ENCODE measurements at places on chromosomes 6 and 20. TPM values are rescaled to one million over a fixed set of nuclear protein-coding genes. Genes with fewer than 3 reads are reported as not detected.

DNA sequence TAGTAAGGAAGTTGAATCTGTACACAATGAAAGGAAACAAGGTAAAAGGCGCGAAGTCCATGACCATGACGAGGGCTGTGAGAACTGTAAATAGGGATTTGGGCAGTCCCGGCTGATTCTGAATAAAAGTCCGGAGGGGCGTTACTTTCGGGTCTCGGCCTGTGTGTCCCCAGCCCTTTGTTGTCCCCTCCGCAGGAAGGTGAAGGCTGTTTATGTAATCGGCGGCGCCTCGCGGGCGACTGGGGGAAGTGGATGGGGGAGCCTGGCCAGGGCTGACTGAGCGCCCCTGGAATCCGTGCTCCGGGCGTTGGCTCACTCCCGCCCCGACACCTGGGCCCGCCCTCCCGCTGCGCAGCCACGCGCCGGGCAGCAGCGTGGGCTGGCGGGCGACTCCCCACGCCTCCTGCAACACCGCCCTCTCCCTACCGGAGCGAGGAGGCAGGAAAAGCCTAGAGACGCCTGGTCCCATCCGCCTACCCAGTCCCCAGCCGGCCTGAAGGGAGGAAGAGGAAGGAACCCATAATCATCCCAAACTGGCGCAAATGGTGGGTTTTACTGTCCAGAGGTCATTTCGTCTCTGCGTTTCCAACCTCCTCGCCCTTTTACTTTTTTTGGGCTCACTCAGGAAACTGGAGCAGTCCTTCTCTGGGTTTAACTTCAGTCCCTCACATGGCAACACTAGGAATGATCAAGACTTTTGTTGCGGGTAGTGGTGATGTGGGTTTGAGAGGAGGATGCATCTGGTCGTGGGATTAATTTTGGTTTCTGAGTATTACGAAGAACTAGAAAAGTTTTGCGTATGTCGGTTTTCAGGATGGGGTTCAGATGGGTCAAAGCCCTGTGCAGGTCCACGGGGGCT, 12.1 kb downstream of the TRIM31 start:
- DNase-seq, result no peak

- DNase-seq, result no peak
These were observed 48.6 kb downstream of the KDM1B start for GRCh38 chr6:18203786-18204185.

DNA sequence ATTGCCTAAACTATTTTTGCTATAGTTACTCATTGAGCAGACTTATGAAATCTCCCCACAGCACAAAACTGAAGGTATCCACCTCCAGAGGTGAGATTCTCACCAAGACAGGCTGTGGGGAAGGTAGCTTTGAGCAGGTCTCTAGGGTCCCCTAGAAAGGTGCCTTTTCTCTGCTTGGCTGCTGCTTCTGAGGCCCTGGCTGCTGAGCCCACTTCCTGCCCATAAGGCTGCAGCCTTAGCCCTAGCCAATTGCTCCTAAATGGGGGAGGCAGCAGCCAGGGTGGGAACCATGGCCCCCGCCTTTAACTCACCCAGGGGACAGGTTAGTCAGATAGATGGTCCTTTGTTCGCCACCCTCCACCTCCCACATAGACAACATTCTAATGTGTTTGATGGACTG, 3.6 kb downstream of the NT5E start:
- no peak for DNase-seq

GRCh38 chr6:125784365-125784764, 6.4 kb upstream of the NCOA7 start:
- DNase-seq, result no peak

- no peak for DNase-seq
These were observed 17.1 kb upstream of the NCOA7 start for GRCh38 chr6:125773387-125774341.

- no peak for DNase-seq
These were observed 38.9 kb downstream of the RPP40 start for GRCh38 chr6:4964675-4965561.

- no peak for DNase-seq
These were observed 21.6 kb upstream of the LRRC1 start for GRCh38 chr6:53773044-53773696.

DNA sequence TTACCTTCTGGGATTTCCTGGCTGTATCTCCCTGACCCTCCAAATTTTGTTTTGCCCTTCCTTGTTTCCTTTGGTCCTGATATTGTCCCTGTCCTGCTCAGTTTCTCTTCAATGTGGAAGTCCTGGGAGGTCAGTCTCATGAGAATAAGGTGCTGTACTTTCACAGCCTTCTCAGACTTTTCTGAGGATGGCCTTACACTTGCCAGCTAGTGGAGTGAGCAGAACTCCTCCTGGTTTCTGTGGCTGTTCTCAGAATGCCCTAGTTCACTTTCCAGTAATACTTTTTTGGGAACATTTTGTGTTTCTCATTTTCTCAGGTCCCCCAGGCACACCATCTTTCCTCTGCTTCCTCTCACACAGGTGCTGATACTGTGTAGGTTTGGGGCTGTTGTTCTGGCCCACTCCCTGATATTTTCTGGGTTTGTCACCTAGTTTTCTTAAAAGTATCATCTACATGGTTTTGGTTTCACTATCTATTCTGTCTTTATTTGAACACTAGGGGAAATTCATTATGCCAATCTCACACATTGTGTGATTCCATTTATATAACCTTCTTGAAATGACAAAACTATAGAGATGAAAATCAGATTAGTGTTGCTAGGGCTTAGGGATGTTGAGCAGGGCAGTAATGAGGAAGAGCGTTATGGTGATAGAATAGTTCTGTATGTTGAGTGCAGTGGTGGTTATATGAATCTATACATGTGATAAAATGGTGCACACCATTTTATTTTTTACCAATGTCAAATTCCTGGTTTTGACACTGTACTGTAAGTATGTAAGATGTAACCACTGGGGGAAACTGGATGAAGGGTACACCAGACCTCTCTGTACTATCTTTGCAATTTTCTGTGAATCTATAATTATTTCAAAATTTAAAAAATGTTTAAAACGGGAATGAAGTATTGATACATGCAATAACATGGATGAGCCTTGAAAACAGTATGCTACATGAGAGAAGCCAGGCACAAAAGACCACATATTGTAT, 27.2 kb upstream of the BRPF3 start:
- no peak for DNase-seq

- DNase-seq, result no peak
These were observed 101.2 kb downstream of the MKKS start for GRCh38 chr20:10332656-10333415.

DNA sequence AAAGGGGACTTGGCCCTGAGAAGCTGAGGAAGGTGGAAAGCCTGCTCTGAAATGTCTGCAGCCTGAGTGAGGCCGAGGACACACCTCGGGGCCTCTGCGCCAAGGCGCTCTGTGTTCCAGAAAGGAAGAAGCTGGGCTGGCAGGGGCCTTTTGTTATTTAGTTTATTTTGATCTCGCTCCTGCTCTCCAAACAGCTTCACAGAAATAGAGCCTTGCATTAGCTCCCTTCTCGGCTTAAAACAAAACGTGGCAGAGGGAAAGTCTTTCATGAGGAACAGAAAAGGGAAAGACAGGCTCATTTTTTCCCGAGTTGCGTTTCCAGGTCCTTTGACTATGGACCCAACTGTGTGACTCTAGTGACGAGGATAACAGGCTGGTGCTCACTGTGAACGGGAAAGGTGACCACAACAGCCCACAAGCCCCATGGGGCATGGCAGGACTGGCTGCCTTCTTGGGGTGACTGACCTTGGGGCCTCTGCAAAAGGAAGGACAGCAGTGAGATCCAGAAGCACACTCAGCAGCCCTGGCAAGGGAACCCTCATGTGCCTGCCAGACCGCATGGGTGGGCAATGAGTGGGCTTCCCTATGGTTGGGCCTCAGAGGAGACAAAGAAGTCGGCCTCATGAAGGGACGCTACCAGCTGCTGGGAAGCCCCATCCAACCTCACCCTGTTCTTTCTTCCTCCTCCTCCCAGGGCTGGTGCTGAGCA, 18.7 kb downstream of the LEMD2 start:
- no peak for DNase-seq

- no peak for DNase-seq
These were observed 128.0 kb downstream of the TENT5A start for GRCh38 chr6:81624453-81624852.

The RNF144B gene
- 0.59 TPM for total RNA-seq

The ZNF165 gene
- total RNA-seq, result 0.91 TPM

The SPATA25 gene
- 0.41 TPM for total RNA-seq

The BACH2 gene
- 13.1 TPM for total RNA-seq

All from neural crest cell (in vitro differentiated cells).